CD4-positive, alpha-beta T cell treated with Interleukin-10 for 1 hour (primary cell): ENCODE measurements at places on chromosomes 6 and 20.
A peak's percentile ranks its signal among the peaks of the same experiment; 100 is the strongest.

DNA sequence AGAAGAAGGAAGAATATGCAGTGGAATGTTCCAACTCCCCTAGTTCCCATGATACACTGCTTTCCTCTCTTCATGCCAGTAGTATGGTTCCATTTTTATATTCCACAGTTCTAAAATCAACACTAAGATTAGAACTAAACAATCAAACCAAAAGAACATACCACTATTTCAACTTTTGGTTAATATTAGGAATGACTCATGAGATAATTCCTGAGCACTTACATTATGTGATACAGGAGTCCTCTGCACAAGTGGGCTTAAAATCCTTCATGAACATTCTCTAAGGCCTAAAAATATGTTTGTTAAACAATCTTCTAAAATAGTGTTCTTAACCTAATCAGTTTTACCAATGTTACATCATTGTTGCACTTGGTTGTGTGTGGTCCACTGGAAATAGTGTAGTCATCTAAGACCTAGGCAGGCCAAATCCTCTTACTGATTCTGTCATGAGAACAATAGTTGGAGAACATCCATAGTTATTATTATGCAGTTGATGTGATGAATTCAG is 30.3 kb upstream of the RCAN2 start:
- DNase-seq = no peak

DNA sequence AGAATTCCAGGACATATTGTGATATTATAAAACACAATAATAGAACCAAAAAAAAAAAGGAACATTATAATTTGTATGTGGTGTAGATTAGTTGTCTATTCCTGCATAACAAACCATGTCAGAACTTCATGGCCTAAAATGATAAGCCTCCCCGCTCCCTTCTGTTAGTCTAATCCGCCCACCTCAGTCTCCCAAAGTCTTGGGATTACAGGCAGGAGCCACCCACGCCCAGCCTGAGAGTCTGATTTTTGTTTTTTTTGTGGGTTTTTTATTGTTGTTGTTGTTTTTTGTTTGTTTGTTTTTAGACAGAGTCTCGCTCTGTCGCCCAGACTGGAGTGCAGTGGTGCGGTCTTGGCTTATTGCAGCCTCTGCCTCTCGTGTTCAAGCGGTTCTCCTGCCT is 61.1 kb upstream of the C20orf144 start:
- no peak for DNase-seq

DNA sequence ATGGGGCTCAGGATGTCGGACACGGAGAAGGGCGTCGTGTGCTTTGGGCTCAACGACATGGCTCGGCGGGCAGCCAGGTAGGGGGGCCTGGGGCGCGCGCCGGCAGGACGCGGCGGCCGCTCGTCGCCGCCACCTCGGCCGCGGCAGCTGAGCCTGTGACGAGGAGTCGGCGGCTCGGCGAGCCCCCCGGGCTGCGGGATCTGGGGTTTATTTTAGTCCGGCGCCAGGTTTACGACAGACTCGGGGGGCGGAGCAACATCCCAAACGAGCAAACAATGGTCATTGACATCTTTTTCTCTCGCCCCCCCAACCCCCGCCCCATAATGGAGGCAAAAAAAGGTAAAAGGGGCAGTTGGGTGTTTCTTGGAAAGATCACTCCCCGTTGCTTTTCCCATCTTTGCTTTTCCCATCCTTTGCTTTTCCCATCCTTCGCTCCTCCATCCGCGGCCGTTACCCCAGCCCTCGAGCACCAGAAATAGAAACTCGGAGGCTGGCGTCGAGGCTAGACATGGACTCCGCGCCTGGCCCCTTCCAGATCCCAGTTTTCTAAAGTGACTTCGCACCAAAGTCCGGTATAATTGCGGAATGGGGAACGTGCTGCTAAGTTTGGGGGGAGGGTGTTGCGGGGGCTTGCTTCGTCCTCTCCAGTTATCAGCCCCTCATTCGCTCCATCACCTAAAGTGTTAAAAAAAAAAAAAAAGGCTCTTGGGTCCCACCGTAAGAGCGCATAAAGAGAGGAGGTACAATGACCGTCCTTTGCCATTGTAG is at the start of gene NKX2-4:
Gene NKX2-4 (minus strand): TSS at position 186 of the 768 bp plus-strand sequence. CDS start 127 bp downstream, at position 59.
- DNase-seq = no peak

DNA sequence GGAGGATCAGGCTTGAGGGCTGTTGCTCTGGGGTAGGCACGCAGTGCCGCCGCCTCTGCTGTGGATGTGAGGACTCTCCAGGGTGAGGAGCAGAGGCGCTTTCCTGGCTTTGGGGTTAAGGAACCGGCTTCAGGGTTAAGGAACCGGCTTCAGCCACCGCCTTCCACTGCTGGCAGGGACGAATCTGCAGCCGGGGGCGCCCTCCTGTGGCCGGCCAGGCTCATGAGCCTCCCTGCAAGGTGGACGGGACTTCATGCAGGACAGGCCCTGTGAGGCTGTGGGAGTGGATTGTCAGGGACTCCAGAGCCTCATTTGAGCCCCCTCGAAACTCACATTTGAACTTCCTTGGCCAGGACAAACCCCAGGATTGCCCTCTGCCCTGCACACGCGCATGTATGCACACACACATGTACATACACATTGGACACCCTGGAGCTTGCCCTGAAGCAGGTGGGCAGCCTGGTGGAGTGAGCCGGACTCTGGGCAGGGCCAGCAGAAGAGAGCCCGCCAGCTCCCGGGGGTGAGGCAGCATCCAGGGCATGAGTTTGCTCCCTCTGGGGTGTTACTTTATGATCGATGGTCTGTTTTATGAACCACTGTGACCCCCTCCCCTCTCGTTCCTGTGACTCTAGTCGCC is 146.9 kb downstream of the PHACTR3 start:
- peak; percentile 8 for DNase-seq

- DNase-seq = no peak
Measured at GRCh38 chr6:139485742-139486475, 111.5 kb upstream of the CITED2 start.

DNA sequence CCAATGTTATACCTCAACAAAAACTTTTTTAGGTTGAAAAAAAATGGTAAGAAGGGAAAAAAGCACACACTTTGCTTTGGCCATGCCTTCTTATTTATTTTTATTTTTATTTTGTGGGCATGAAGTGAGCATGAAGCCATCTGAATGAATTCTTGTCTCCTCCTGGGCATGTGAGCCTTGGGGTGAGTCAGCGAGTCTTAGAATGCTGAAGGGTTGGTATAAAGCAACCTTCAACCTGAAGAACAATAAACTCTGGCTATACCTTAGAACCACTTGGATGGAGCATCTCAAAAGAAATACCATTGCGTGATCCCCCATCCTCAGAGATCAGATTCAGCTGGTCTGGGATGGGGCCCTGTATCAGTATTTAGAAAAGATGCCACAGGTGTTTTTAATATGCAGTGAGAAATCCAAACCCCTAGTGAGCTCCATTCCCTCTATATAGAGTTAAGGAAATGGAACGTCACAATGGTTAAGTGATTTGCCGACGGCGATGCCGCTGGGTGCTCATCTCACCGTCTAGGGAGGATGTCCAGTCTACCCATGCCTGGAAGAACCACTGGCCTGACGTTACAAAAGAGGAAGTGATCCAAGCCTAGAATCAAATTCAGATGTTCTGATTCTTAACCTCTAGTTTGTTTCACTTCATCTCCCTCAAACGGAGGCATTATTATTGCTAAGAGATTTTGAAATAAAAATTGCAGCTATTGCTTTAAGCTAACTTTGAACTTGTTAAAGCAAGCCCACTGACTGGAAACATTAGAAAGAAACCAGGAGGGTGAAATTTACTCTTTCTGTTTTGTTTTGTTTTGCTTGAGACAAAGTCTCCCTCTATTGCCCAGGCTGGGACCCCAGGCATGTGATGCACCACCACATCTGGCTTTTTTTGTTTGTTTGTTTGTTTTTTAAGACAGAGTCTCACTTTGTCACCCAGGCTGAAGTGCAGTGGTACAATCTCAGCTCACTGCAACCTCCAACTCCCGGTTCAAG is 67.1 kb downstream of the EDN1 start:
- DNase-seq = no peak

GRCh38 chr6:90691823-90692222 is 105.0 kb upstream of the MAP3K7 start:
- DNase-seq = no peak

DNA sequence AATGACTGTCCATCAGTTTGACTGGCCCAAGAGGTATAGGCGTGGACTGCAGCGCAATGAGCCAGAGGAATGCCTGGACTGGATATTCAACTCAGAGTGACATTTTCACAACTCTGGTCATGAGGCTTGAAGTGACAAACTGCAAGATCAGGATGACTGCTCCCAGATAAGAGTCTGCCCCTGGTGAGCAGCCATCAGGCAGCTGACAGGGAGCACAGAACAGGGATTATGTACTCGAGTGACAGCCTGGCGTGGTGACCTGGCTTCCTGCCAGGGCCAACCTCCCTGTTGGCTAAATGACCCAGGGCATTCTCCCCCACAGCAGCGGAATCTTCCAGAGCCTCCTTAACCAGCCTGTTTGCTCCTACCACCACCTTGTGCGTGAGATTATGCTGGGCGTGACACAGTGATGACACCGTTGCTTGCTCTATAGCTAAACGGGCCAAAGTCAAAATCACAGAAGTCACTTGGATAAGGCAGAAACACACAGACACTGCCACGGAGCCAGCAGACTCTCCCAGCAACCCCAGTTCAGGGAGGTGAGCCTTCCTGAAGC is 209.1 kb upstream of the JARID2 start:
- no peak for DNase-seq

- no peak for DNase-seq
Measured at GRCh38 chr6:170108456-170108855, 182.4 kb downstream of the DLL1 start.

DNA sequence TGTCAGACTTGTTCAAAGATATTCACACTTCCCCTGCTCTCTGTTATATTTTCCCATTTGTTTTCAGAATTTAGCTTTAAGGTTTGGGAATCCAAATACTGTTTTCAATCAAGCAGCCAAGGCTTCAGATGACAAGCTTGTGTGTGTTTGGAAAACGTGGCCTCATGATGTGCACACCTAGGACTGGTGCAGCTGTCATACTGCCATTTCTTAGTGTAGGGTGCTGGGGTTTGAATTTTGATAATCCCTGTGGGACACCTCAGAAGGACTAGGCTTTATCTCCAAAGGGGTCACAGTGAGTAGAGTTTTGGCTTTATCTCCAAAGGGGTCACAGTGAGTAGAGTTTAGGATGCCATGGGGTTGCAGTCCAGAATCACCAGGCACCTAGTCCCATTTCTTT is 65.3 kb upstream of the JAG1 start:
- no peak for DNase-seq

DNA sequence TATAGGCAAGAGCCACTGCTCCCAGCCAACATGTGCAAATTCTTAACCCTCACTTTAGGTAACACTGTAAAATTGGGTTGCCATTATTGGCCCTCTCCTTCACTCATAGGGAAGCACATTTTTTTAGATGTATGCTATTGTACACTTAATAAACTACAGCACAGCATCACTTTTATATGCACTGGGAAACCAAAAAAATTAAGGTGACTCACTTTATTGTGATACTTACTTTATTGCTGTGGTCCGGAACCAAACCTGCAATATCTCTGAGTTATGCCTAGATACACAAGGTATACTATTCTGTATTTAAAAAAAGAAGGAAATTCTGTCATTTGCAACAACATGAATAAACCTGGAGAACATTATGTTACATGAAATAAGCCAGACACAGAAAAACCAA is 40.5 kb downstream of the IPCEF1 start:
- no peak for DNase-seq

GRCh38 chr20:36308986-36309385 is 2.8 kb downstream of the DLGAP4 start:
- no peak for DNase-seq

DNA sequence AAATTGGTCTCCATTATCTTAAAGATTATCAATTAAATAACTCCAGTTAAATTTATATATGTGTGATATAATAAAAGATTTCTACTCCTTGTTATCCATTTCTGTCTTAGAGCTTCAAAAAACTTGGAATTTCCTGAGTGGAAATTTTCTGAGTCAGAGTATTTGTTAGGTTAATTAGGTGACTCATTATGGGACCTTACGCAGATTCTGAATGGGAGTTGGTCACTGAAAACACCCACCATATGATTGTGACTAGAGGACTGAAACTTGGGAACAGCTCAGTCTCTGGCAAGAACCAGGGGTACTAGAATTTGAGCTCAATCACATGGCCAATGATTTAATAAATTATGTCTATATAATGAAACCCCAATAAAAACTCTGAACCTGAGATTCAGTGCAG is 125.4 kb upstream of the HMGCLL1 start:
- no peak for DNase-seq
